Natural killer cell treated with Interleukin-12 subunit alpha and Interleukin-12 subunit beta and Interleukin-15 and Interleukin-18, amount 100 ng/mL, for 72 hours (primary cell): ENCODE measurements at places on chromosomes 6 and 20. TPM values are rescaled to one million over a fixed set of nuclear protein-coding genes. Genes with fewer than 3 reads are reported as not detected.

Gene PPP1R3G
- not detected for total RNA-seq

Gene PTCHD4
- not detected for total RNA-seq

DNA sequence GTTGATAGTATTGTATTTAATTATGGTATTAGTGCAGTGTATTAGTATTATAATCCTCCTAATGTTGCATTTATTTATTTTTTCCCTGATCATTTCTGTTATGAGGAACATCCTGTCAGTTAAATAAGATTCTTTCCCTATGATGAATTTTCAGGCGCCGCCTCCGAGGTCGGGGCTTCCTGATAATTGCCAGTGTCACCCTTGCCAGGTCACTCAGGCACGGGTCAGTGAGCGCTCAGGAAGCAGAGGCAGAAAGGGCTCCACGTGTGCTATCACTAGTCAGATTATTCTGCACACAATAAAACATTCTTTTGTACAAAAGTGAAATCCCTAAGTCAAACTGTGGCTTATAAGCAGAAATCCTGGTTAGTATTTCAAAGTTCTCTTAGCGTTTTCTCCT is 64.8 kb downstream of the TSHZ2 start:
- H3K36me3 ChIP-seq = no peaks in the 10 kb centered on the region
- H3K27ac ChIP-seq = no peak overlapping the region
- H3K4me1 ChIP-seq = no peaks in the 10 kb centered on the region
- H3K27me3 ChIP-seq = peaks cover 12% of the 10 kb centered on the region

DNA sequence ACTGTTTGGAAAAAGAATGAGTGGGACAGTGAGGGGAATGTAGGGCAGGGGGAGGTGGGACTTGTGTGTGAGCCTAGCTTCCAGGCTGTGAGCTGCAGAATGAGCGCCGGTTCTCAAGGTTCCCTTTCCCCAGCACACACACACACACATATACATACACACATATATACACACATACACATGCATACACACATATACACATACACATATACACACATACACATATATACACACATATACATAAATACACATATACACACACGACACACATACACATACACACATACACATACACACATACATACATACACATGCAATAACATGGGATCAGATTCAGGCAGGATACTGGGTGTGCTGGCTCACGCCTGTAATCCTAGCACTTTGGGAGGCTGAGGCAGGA is 66.5 kb downstream of the CNBD2 start:
- H3K27ac ChIP-seq = no peak overlapping the region
- no peaks in the 10 kb centered on the region for H3K36me3 ChIP-seq
- H3K4me3 ChIP-seq = no peak overlapping the region
- H3K27me3 ChIP-seq = no peaks in the 10 kb centered on the region
- no peaks in the 10 kb centered on the region for H3K4me1 ChIP-seq

GRCh38 chr6:42547407-42548329 is 16.2 kb upstream of the UBR2 start:
- DNase-seq = peak; percentile 90
- peaks cover 17% of the 10 kb centered on the region for H3K27me3 ChIP-seq
- H3K27ac ChIP-seq = peak overlapping the region; percentile 62
- peak overlapping the region; percentile 63 for H3K4me3 ChIP-seq
- no peaks in the 10 kb centered on the region for H3K36me3 ChIP-seq

GRCh38 chr20:10447028-10447427 is 11.9 kb downstream of the SLX4IP start:
- peaks cover 17% of the 10 kb centered on the region for H3K4me1 ChIP-seq
- H3K36me3 ChIP-seq = no peaks in the 10 kb centered on the region
- no peaks in the 10 kb centered on the region for H3K27me3 ChIP-seq

DNA sequence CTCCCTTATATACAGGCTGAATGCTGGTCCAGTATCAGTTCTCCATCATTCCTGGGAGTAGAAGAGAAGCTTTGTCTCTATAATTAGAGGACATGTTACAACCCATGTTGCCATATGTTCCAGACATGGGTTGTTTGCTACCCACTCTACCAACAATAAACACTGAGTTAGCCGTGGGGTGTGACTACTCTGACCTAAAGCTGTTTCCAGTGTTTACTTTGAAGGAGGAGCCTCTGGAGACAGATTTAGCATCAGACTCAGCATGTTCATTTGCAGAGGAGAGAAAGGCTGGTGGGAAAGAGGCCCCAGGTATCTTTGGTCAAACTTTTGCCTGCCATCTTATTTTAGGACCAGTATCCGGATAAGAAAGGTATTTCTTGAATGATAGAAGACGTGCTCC is 157.9 kb upstream of the SNX9 start:
- peaks cover 4% of the 10 kb centered on the region for H3K27me3 ChIP-seq
- H3K4me1 ChIP-seq = peaks cover 4% of the 10 kb centered on the region
- no peak overlapping the region for H3K4me3 ChIP-seq
- no peak for DNase-seq
- H3K36me3 ChIP-seq = no peaks in the 10 kb centered on the region
